Effector CD8-positive, alpha-beta T cell (primary cell): ENCODE measurements at places on chromosomes 2 and 18.

GRCh38 chr2:29017716-29018435, 36.8 kb downstream of the TOGARAM2 start:
- DNase-seq, result no peak

DNA sequence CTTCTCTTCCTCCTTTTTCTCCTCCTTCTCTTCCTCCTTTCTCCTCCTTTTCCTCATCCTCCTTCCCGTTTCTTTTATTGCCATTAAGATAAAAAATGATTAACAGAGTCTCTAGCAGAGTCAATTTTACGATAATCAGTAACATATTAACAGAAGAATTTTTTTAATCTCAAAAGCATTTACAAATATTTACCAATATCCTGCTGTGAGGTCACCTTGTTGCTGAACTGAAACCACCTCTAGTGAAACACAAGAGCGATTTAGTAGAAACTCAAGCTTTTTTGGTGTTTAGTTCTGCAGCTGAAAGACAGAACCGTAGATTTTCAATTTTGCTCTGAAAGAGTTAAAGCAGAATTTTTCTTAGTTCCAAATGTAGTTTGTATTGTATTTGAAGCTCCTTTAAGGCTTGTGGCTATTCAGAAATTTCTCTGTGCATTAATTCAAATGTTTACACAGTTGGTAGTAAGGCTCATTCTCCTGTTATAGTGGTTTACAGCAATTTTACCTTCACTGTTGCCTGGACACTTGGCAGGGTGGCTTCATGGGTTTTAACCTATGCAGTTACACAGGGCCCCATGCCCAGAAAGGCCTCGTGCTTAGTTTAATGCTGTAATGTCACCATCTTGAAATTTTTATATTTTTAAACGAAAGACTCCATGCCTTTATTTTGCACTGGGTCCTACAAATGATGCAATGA, 1106.6 kb upstream of the FAM98A start:
- DNase-seq, result no peak

DNA sequence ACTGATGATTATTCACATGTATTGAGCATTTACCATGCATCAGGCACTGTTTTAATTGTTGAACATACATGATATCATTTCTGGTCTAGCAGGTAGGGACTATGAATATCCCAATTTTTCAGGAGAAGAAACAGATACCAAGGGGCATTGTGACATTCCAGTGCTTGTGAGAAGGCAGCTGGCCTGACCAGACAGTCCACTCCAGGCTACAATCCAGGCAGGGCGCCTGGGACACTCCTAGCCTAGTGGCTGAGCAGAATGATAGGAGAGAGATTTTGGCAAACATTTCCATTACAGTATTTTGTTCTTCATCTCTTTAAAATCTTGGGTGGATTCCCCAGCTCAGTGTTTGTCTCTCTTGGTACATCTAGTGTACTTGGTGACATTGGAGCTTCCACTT, 24.9 kb downstream of the ZNF892 start:
- DNase-seq, result no peak

- DNase-seq, result no peak
Observed at GRCh38 chr2:168698969-168699368, 103.5 kb upstream of the NOSTRIN start.

GRCh38 chr2:23230885-23231284, 154.1 kb upstream of the KLHL29 start:
- no peak for DNase-seq

- DNase-seq, result no peak
Observed at GRCh38 chr18:9239720-9240119, 94.9 kb upstream of the TWSG1 start.

- no peak for DNase-seq
Observed at GRCh38 chr2:134539981-134540380, 178.8 kb downstream of the TMEM163 start.

DNA sequence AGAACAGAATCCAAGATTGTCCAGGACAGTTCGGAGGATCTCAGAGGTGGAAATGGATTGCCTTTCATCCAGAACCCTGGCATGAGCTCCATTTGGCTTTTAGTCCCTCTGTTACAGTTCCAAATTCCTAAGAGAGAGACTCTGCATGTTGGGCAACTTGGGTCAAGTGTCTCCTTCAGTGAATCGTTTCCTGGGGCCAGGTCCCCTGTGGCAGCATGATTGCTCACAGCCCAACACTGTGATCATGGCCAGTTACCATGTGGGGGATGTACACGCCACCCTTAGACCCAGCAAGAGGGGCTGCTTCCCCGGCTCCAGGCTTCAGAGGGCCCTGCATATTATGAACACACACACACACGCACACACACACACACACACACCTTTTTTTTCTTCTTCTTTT, 118.6 kb upstream of the GLI2 start:
- no peak for DNase-seq

GRCh38 chr18:66560094-66560493, 43.8 kb downstream of the CDH19 start:
- no peak for DNase-seq

DNA sequence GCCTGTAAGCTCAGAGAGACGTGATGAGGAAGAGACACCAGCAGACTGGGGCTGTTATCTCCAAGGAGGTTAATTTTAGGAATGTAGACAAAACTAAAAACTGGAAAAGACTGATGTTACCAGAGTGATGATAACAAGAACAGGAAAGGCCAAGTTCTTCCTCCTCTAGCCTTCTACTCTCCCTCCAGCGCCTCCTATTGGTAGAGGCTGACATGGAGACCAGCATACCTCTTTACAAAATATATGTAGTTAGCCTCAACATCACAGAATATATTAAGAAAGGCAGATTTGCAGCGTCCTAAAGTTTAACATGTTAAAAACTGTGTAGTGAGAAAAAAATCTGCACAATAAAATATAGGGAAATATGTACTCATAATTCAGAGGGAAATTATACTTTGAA, 66.0 kb downstream of the TCF4 start:
- DNase-seq, result no peak

- DNase-seq, result no peak
Observed at GRCh38 chr18:60092073-60092472, 192.3 kb downstream of the PMAIP1 start.

- DNase-seq, result no peak
Observed at GRCh38 chr2:171316755-171317337, 116.9 kb downstream of the METTL8 start.

DNA sequence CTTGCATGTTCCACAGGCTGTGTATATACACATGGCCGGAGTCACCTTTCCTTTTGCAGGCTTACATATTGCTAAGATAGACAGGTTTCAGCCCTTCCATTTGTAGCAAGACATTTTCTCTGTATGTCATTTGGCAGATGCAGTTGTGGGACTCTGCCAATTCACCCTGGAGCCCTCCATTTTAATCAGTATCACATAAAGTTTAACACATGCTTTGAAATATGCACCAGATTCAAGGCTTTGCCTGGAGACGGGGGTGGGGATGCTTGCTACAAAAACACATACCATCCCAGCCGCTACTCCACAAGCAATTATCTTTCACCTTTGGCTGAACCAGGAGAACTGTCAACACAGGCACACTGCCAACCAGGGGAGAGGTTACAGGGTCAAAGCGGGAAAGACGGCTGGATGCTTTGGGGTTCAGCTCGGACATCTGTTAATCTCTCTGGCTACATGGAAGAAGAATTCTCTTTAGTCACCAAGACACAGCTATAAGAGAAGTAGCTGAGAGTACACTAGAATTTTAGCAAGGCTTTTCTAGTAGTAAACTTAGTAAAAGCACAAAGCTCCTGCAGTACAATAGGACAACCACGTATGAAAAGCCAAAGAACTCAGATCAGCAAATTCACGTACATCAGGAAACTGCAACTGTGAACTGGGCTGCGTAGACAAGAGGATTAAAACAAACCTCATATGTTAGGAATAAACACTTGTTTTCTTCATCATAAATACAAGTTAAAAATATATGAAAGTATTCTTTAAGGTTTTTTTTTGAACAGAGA, 130.9 kb downstream of the EXOC6B start:
- no peak for DNase-seq

DNA sequence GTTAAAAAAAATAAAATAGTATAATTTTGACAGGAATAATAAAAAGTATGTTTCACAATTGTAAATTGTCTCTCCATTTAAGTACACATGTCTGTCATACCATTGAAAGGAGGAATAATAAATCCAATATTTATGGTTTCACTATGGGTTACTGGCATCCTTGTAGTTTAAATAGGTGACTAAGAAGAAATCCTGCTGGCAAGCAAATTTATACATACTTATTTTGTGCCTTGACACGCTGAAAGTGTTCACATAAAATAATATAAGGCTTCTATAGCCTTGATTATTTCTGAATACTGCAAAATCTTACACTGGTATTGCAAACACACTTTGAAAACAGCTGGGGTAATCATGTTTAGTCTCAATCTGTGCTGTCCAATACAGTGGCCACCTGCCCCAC, 138.3 kb upstream of the ETAA1 start:
- DNase-seq, result no peak

DNA sequence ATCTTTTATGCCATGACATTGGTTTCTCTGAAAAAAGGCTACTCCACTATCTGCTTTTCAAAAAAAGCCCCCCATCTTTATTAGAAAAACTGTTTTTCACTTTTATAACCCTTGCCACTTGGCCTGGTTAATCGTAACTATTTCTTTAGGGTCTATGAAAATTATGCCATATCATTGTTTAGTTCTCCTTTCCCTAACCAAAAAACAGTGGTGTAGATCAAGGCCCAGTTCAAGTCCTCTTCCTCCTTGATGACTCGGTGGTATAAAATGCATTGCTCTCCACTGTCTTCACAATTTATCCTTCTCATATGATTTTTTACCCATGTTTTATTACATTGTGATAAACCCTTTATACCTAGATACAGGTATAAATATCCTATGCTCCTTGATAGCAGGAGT, 205.5 kb downstream of the ZNF521 start:
- DNase-seq, result no peak

- no peak for DNase-seq
Observed at GRCh38 chr2:202074324-202074723, 1.3 kb downstream of the KIAA2012 start.
